Fibroblast of skin of abdomen (primary cell): ENCODE measurements at places on chromosomes 5 and 9.

DNA sequence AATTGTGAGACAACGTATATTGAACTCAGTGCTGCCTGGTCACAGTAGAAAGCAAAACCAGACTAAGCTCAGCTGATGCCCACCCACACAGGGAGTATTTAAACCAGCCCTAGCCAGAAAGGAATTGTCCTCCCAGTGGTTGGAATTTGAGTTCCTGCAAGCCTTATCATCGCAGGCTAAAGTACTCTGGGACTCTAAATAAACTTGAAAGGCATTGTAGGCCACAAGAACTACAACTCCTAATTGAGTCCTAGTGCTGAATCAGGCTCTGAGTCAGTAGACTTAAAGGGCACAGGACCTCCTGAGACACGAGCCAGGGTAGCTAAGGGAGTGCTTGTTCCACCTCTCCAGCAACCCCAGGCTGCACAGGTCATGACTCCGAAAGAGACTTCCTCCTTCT, 171.4 kb downstream of the MCTP1 start:
- peak; percentile 47 for DNase-seq

GRCh38 chr5:136598802-136599404, 233.6 kb upstream of the TRPC7 start:
- DNase-seq: no peak

DNA sequence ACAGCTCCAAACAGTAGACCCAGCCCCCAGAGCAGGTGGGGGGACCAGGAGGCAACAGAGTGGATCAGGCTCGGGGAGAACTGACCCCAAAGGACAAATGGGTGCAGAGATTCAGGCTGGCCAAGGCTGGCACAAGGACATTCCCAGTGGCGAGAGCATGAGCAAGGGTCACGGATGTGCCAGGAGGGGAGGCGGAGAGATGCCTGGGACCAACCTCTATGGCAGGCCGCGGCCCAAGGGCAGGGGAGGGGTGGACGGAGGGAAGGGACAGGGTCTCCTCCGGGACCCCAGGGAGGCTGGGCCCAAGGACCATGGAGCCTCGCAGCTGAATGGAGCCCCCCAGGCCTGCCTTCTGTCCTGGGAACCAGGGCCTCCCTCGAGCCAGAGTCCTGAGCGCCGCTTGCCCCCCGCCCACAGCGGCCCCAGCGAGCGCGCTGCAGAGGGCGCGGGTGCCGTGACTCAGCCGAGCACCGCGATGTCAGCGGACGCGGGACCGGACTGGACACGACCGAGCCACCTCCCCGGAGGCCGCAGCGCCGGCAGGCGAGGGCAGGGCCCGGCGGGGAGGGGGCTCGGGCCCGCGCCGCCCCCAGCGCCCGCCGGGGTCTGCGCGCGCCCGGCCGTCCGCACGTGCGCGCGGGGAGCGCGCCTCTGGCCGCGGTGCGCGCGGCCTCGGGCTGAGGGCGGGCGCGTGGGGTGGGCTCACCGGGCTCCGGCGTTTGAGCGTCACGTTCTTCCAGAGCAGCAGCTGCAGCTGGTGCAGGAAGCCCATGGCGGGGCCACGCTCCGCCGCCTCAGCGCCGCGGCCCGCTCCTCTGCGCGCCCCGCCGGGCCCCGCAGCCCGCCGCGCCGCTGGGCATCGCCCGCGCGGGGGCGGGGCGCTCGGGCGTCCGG, at the start of gene ABCA2:
Gene ABCA2, minus strand, starts transcription at position 869 of the 894 bp plus-strand sequence. Its CDS starts 97 bp downstream, at position 772.
- no peak for DNase-seq

- DNase-seq: no peak
These were observed 80.0 kb downstream of the OTULIN start for GRCh38 chr5:14744296-14745187.

GRCh38 chr5:56357426-56357825, 124.3 kb upstream of the ANKRD55 start:
- no peak for DNase-seq

DNA sequence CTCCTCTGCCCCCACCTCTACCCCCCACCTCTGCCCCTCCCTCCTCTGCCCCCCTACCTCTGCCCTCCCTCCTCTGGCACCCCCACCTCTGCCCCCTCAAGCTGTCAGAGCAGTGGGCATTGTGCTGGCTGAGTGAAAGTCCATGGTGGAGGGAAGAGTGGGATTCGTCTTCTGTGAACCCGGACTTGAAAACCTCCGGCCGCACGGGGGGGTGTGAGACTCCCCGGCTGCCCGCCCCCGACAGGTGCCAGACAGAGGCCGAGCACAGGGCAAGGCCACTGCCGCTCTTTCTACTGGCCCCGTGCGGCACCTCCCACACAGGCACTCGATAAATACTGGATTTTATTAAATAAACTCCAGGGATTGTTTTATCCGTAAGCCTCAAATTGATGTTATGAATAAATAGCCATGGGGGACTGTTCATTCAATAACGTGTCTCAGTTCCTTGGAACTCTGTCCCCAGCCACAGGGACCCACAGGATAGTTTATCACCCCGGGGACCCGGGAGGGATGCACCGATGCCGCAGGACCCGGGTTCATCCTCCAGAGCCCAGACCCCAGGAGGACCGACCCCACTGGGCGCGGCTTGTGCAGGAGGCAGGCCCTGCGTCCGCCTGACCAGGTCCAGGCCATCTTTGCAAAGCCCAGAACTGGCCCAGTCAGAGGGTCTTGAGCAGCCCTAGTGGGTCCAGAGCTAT, 2.6 kb upstream of the QRFP start:
- DNase-seq: no peak

GRCh38 chr5:169099801-169100734, 200.9 kb downstream of the SLIT3 start:
- DNase-seq: no peak

DNA sequence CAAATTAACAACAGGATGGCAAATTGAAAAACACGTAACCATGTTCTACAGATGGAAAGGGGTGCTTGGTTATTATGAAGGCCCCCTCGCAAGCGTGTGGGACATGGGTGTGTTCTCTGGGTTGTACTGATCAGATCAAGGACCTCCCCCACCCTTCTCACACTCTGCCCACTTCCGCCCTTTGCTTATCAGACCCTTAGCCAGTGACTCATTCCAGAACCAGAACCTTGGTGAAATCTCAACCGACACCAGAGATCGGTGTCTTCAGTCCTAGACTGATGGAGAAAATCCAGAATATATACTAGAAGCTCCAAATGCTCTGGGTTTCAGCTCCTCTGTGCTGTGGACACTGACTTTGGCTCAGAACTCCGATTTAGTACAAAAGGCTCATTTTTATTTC, 64.9 kb downstream of the PTTG1 start:
- DNase-seq: no peak

GRCh38 chr5:171299228-171299627, 9.8 kb upstream of the TLX3 start:
- DNase-seq: no peak

- DNase-seq: peak; percentile 46
These were observed 86.0 kb downstream of the ANKRD33B start for GRCh38 chr5:10649666-10650380.

DNA sequence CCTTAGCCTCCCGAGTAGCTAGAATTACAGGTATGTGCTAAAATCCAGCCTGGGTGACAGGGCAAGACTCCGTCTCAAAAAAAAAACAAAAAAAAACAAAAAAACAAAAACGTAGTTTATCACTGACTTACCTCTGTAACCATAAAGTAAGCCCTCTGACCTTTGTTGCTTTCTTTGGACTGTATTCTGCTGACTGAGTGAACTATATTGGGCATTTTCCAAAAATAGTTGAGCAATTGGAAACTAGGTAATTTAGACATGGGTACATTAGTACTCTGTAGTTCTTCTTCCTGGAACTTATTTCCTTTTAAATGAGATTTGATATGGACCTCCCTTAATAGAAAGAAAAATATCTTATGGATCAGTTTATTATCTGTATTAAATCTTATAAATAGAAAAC, 66.6 kb downstream of the ANKHD1 start:
- no peak for DNase-seq

GRCh38 chr5:95369782-95370181, 21.4 kb upstream of the FAM81B start:
- no peak for DNase-seq

GRCh38 chr5:82909771-82910170, 167.4 kb downstream of the TMEM167A start:
- DNase-seq: no peak

- DNase-seq: peak; percentile 66
These were observed 12.6 kb downstream of the CAVIN4 start for GRCh38 chr9:100590481-100590880.

DNA sequence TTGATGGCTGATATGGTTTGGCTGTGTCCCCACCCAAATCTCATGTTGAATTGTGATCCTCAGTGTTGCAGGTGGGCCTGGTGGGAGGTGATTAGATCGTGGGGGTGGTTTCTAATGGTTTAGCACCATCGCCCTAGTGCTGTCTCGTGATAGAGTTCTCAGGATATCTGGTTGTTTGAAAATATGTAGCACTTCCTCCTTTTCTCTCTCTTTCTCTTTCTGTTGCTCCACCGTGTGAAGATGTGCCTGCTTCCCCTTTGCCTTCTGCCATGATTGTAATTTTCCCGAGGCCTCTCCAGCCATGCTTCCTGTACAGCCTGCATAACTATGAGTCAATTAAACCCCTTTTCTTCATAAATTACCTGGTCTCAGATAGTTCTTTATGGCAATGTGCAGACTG, 111.6 kb downstream of the SREK1 start:
- DNase-seq: no peak

DNA sequence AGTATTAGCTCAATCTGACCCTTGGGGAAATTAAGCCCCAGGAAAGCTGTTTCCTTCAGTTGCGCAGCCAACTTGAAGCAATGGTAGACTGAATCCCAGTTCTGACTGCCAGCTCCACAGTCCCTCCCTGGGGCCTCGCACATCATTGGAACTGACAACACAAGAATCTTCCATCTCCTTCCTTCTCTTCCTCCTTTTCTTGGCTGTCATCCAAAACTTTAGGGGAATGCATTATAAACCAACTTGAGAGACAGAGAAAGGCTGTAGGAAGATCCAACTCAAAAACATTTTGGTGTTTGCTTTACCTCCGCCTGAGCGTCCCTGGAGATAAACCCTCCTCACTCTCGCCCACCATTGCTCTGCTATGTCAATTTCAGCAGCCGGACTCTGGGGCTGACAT, 16.6 kb downstream of the KCNIP1 start:
- DNase-seq: no peak

- no peak for DNase-seq
These were observed 5.4 kb downstream of the GDA start for GRCh38 chr9:72154468-72155285.

GRCh38 chr9:93566408-93567270, 9.7 kb upstream of the PHF2 start:
- peak; percentile 96 for DNase-seq

DNA sequence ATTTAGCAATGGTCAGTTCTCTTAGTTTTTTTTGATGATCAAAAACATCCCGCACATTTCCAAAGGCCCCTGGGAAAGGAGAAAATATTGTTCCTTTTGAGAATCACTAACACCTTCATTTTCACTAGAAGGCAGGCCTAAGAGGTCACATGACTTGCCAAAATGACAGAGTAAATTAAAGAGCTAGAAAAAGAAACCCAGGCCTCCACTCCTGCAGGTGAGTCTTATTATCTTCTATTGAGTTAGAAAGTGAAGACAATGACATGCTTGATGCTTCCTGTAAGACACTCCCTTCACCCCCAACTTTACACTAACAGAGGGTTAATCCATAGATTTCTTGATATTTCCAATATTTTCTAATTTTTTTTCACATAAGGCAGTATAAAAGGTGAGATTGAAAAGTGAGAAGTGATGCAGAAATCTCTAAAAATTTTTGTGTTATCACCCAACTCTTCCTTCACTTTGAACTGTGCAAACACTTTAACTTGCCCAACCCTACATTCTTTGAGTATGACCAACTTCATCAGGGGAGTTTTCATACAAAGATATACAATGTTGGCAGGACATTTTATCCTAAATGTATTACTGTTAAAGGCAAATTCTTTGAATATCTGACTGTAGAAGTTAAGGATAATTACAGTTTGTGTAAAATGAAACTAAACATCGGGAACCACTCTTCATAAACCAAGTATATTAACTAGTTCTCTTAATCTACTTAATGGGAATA, 57.1 kb downstream of the SUB1 start:
- peak; percentile 57 for DNase-seq

DNA sequence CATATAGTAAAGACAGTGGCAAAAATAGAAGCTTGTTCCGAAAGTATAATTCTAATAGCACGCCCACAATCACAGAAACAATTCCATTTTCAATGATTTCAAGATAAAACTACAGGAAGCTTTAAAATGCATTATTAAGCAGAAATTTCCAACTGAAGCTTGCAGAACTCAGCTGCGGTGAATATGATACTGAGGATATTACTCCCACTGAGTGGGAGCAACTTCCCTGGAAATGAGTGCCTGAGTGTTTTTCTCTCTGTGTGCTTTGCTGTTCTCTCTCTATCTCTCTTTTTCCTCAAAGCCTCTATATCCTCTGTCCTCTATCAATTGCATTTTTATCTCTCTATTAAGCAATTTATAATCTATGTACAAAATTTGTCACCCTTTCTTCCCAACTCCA, 187.5 kb upstream of the PRDM9 start:
- no peak for DNase-seq

DNA sequence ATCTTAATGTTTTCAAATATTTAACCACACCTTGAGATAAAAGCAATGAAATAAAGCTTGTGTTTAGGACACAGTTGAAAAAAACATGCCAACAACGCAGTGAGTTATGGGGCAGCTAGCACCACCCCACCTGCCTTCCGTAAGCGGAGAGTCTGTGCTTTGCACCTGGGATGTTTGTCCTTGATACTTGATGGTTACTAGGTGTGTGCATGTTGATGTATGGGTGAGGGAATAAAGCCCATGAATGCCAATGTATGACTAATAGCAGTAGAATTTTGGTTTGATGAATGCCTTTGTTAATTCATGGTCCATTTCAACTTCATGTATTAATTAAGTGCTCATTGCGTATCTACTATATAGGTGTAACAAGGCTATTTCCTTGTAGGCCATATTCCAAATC, 74.0 kb downstream of the PCSK5 start:
- peak; percentile 13 for DNase-seq

- DNase-seq: no peak
These were observed 91.4 kb upstream of the PHYKPL start for GRCh38 chr5:178323961-178324360.

DNA sequence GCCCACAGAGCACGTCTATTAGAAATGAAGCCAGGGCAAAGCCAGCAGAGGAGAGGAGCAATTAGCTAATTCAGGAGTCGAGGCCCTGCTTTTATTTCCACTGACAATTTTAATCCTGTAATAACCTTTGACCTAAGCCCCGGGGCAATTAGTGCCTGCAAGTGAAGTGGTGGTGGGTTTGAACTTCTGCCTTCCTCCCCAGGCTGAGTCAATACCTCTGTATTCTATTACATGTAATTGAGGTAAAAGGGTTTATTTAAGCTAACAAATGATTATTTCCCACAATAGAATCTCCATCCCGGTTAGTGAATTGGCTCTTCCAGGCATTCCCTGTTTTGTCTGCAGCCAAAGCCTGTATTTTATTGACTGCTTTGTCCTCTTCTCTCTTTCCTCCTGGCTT, 49.9 kb downstream of the FGF18 start:
- DNase-seq: no peak
